Activated CD8-positive, alpha-beta memory T cell treated with anti-CD3 and anti-CD28 coated beads, Interleukin-2, amount 50 U/mL, for 4 hours (primary cell): ENCODE measurements at places on chromosomes 5 and 9.

- no peak for DNase-seq
Observed at GRCh38 chr5:571791-572190, 40.3 kb upstream of the CEP72 start.

DNA sequence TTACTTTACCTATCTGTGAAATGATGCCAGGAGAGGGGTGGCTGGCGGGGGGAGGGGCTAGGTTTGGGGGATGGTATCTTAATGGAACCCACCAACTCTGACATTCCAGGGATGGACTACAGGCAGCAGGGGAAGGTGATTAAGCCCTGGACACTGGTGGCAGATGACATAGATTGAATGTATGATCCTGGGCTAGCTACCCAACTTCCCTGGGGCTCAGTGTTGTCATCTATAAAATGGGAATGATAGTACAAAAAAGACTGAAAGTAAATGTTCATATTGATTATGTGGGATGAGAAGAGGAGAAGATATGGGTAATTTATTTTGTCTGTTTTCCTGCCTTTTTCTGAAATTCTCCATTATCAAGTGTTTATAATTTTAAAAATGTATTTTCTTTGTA, 6.2 kb downstream of the CORO2A start:
- no peak for DNase-seq

GRCh38 chr9:105296877-105297287, 52.4 kb downstream of the SLC44A1 start:
- DNase-seq, result no peak

- no peak for DNase-seq
Observed at GRCh38 chr5:157951673-157952373, 92.9 kb upstream of the CLINT1 start.

- no peak for DNase-seq
Observed at GRCh38 chr5:135216471-135217343, 182.3 kb downstream of the MACROH2A1 start.

- DNase-seq, result no peak
Observed at GRCh38 chr5:50853151-50853550, 186.7 kb downstream of the PARP8 start.

- DNase-seq, result no peak
Observed at GRCh38 chr9:35731415-35732184, 395 bp downstream of the TLN1 start.

- no peak for DNase-seq
Observed at GRCh38 chr9:113578279-113578865, 114.8 kb downstream of the RGS3 start.

DNA sequence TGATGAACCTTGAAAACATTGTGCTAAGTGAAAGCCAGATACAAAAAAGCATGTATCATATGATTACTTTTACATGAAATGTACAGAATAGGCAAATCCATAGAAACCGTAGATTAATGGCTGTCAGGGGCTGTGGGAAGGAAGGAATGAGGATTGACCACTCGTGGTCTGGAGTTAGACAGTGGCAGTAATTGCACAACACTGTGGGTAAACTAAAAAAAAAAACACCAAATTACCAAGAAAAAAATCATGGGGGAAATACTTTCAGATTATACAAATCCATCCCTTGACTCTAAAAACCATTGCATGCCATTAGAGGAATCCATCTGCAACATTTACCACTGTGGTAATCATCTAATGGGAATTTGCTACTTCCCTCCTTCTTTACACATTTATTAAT, 140.0 kb downstream of the SIL1 start:
- no peak for DNase-seq

- no peak for DNase-seq
Observed at GRCh38 chr5:177601577-177602457, 1.9 kb downstream of the B4GALT7 start.

DNA sequence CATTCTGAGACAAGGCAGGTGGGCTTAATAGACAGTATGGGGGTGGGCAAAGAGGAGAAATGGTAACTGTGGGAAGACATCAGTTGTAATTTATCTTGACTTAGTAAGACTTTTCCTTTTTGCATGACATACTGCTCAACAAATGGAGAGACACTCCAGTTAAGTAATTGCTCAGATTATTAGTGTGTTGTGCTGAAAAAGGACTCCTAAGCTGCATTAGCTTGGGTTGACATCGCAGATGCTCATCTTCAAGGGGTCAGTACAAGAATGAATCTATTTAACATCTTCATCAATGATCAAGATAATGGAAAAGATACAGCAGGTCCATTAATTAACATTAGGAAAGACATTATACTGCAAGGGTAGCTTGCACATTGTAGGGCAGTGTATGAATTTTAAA, 181.1 kb upstream of the ELAVL2 start:
- no peak for DNase-seq

GRCh38 chr5:17697671-17698070, 63.4 kb downstream of the TAF11L14 start:
- DNase-seq, result no peak

DNA sequence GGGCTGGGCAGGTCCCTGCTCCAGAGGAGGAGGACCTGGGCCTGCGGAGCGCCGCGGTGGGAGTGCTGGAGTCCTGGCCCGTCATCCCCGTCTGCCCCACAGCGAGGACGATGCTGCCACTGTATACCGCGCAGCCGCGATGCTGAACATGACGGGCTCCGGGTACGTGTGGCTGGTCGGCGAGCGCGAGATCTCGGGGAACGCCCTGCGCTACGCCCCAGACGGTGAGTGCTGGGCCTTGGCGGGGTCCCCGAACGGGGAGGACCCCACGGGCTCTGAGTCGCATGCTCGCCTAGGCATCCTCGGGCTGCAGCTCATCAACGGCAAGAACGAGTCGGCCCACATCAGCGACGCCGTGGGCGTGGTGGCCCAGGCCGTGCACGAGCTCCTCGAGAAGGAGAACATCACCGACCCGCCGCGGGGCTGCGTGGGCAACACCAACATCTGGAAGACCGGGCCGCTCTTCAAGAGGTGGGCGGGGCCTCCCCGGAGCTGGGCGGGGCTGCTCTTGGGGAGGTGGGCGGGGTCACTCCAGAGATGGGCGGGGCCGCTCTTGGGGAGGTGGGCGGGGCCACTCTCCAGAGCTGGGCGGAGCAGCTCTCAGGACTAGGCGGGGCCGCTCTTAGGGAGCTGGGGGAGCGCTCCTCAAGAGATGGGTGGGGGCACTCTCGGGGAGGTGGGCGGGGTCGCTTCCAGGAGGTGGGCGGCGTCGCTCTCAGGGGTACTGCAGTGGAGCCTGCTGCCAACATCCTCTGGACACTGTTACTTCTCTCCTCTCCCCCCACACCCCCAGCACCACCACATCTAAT, 13.1 kb downstream of the LRRC26 start:
- peak; percentile 66 for DNase-seq

DNA sequence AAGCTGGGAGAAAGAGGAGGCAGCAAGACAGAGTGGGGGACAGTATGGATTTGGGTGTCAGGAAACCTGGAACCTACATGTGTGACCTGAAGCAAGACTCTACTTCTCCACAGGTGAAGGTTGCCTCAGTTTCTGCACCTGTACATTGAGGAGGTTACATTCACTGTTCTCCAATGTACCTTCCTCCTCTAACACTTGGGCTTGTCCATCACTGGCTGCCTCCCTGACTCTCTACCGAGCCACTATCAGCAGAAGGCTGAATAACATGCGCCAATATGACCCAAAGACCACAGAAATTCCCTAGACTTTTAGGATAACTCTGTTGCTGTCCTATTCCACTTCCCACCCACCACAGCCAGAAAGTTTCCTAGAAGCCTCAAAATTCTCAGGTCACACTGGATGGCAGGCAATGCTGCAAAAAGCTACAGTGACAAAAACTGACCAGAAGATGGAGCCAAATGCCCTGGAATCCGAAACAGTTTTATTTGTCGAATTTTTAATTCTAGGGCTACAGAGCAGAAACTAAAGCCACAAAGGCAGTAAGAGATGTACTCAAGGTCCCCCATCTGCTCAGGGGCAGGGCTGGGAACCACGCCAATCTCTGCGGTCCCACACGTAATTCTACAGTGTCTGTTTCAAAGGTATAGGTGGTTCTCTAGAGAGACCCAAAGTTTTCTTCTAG, 64.4 kb downstream of the FAM114A2 start:
- no peak for DNase-seq

GRCh38 chr5:79845448-79846197, 145.4 kb downstream of the MTX3 start:
- no peak for DNase-seq

- DNase-seq, result no peak
Observed at GRCh38 chr9:69147041-69147834, 26.8 kb upstream of the TJP2 start.

DNA sequence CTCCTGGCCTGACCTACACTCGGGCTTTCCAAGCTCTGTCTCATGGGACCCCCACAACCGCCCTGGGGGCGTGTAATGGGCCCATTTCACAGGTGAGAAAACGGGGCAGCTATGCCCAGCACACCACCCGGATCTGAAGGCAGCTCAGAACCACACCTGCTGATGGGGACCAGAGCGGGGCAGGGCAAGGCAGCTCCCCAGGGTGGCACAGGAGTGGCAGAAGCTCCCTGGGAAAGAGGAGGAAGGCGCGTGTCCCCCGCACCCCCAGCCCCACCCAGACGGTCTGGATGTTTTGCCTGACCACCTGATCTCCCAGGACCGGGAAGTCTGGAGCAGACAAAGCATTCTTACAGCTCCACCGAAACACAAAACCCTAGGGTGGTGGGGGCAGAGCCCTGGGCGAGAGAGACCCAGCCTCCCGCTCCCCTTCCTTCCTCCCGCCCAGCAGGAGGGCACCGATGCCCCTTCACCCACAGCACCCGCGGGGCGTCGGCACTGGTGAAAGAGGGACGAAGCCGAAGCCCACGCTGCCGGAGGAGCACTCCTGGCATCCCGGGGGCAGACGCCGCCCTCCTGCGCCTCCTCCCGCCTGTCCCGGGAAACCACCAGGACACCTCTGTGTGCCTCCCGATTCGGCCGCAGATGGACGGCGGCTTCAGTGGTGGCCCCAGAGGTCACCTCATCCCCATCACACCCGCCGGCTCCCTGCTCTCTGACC, 14.5 kb downstream of the NOTCH1 start:
- no peak for DNase-seq

DNA sequence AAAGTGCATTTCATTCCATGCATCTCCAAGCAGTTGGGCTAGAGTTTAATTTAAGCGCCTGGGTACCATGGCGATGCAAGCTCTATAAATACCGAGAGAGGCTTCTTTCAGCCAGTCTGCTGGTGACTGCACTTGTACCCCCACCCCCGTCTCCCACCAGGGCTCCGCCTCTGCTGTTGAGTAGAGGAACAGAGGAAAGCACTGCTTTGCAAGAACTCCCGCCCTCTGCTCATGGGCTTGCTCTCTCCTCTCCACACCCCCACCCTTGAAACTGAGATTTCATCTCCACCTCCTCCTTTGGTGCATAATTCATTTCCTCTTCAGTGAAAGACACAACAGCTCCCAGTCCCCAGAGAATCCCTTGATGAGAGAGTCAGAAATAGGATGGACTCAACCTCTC, 5.1 kb upstream of the WWC1 start:
- DNase-seq, result no peak

DNA sequence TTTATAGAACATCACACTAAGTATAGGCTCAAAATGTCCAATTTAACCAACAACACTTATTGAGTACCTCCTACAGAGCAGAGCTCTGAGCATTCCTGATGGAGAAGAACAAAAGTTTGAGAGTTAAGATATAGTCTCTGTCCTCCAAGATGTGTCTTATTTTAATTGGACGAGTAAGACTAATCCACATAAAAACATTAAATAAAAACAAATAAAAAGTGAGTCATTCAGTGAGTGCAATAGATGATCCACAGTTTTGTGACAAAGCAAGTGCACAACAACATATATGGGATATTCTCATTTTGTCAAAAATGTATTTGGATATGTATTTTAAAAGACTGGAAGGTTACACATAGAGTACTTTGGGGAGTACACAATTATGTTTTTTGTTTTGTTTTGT, 277.4 kb downstream of the FBXL17 start:
- DNase-seq, result no peak

DNA sequence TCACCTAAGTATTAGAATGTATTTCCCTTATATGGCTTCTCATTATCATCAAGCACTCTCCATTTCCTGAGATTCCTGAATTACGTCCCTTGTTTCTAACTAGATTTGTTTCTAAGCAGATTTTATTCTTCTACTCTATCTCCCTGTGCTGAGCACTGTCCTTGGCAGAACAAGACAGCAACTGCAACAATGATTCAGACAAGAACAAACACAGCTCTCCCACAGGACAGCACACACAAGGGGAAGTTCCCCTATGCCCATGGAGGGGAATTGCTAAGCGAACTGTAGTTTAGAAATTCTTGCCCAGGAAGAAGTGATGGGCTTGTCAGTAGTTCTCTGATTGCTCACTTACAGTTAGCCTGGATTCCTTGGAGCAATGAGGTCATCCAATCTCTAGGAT, 759.9 kb downstream of the DTWD2 start:
- no peak for DNase-seq

GRCh38 chr9:33737811-33738606, 57.4 kb upstream of the PRSS3 start:
- no peak for DNase-seq

DNA sequence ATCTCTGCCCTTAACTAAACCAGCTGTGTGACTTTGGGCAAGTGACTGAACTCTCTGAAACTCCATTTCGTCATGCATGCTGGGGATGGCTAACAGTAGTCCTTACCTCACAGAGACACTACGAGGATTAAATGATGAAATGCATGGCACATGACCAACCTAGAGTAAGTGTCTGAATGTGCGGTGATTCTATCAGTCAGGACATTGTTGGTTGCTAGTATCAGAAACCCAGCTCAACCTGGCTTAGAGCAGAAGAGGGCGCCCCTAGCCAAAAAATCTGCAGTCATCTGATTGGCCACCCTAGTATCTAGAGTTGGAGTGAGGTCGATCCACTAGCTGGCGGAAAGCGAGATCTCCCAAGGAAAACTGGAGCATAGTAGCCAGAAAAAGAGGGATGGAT, 25.2 kb downstream of the NEURL1B start:
- no peak for DNase-seq

DNA sequence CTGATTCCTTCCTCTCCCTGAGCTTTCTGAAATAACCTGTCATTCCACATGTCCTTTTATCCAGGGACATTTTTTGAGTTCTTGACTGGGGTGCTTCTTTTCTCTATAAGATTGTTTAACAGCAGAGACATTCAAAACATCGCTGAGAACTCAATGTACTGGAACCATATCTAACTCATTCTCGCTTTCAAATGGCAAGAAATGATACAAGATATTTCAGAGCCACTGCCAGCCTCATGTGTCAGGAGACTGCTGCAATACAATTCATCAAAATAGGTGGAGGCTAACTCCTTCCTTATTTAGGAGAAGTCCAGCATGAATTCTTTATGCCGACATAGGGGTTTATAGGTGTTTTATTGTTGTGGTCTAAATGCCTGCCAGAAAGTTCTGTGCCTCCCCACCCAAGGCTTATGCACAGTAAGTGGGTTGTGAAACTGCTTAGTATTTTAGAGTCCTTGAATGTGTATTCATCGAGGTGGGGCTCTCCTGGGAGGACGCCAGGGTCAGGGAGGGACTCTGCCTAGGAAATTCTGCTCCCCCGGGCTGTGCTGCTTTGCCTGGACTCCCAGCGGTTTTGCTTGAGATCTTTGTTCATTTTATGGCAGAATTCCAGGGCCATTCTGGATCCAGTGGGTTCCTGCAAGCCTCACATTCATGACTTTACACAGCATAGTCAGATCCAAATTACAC, 53.9 kb downstream of the ZNF474 start:
- no peak for DNase-seq

GRCh38 chr5:66933066-66933465, 263.5 kb downstream of the CD180 start:
- no peak for DNase-seq
